ENCODE measurements at places on chromosomes 7 and 10.

- DNase-seq: peak; percentile 8
These were observed 78.5 kb downstream of the OAT start for GRCh38 chr10:124340033-124340760.

GRCh38 chr10:102660888-102661657 lies 16.8 kb downstream of the TRIM8 start:
- DNase-seq: no peak

GRCh38 chr7:8303904-8304528 lies 42.0 kb upstream of the ICA1 start:
- DNase-seq: no peak

DNA sequence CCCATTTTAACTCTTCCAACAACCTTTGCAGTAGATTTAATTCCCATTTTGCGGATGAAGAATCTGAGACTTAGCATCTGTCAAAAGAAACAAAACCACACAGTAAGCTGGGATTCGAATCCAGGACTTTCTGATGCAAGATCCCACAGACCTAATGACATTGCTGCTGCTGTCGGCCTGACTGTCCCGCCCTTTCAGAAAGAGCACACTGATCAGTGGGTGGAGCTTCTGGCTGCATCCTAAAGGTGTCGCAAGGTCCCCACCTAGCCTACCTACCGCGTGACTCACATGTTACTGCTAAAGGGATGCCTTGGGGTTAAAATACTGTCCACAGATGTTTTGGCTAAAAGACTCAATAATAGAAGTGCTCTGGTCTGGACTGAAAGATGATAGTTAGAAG lies 134.7 kb downstream of the EMX2 start:
- DNase-seq: no peak

- no peak for DNase-seq
These were observed 32.8 kb upstream of the NUB1 start for GRCh38 chr7:151308791-151309190.

DNA sequence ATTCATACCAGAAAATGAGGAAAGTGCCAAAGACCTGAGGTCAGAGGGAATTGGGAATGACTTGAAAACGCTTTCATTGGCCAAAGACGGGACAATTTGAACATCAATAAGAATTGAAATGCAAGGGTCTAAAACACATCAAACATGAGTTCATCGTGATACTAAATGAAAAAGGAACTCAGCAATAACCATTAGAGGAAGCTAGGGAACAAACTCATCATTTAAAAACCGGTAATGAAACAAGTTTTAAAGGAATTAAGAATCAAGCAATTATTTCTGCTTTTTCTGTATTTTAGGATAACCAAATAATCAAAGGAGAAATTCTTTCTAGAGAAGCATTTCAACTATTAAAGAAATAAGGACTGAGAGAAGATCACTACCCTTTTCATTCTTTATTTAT lies 303.1 kb downstream of the ARHGAP12 start:
- DNase-seq: no peak
